ENCODE measurements at places on chromosomes 6 and 20.

DNA sequence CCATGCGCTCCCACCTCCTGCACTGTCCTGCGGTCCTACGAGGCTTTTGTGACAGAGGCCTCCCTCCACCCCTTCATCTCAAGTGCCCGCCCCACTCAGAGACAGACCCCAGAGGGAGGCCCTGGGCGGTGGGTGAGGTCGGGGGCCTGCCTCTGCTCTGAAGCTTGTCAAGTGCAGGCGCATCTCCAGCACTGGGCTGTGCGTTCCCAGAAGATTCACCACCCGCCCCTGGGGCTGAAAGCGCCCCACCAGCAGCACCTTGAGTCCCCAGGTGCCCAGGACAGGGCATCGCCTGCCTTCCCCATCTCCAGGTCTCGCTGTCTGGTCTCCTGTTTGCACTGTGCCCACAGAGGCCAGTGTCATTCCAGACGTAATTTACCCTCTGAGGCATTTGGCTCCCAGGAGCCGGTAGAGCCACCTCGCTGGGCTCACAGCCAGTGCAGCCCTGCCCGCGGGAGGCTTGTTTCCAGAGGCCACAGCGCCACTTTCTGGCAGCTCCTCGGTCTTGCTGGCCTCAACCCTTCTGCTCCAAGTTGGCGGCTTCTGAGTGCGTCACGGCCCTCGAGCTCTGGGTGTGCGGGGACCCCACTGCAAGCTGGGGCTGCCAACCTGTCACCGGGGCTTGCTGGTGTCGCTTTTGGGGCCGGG is 191.1 kb downstream of the TAF4 start:
- DNase-seq, result no peak

GRCh38 chr6:23370051-23370450 is 756.0 kb upstream of the NRSN1 start:
- no peak for DNase-seq

DNA sequence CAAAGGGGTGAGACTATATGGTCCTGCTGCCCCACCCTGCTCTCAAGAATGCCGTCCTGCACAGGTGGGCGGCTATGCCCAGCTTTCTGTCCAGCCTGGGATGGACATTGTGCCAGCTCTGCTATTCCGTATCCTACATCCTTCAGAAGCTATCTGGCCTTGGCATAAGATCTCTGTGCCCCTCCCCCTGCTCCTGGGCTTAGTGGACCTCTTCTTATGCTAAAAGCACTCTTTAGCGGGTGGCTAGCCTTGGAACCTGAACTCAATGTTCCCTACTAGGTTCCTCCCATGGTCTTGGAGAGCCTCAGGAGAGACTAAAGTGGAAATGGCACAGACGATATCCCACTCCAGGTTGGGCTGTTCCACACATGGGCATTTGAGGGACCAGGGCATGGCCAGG is 22.5 kb downstream of the SCUBE3 start:
- no peak for DNase-seq

GRCh38 chr6:105680131-105680530 is 277.2 kb upstream of the PREP start:
- no peak for DNase-seq

DNA sequence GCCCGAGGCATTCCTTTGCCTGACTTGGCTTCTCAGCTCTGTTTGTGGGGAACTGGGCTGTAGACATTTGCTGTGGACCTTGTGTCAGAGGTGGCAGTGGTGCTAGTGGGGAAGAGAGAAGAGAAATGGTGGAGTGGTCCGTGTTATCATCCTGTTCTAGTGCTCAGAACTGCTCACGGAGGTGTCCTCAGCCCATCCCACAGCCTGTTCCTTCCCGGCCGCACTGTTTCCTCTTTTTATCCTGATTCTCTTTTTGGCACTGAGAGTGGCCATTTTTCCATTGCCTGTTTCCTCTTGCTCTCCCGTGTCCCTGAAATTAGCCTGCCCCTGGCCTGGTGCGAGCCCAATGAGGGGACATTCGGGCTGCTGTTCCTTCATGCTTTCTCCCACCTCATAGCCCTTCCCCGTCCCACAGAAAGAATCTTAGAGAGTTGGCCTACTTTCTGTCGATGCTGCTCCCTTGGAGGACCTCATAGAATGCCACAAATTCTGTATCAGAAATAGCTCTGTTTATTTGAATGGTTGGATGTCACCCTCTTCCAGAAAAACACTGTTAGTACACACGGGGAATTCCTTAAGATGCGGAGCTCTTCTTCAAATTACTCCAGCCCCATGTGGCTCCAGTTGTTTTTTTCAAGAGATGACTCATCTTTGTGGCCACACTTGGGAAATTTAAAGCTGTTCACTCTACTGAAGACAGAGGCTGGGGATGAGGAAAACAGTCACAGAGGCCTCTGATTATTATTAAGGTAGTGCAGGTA is 26.1 kb downstream of the FARS2 start:
- DNase-seq, result no peak

DNA sequence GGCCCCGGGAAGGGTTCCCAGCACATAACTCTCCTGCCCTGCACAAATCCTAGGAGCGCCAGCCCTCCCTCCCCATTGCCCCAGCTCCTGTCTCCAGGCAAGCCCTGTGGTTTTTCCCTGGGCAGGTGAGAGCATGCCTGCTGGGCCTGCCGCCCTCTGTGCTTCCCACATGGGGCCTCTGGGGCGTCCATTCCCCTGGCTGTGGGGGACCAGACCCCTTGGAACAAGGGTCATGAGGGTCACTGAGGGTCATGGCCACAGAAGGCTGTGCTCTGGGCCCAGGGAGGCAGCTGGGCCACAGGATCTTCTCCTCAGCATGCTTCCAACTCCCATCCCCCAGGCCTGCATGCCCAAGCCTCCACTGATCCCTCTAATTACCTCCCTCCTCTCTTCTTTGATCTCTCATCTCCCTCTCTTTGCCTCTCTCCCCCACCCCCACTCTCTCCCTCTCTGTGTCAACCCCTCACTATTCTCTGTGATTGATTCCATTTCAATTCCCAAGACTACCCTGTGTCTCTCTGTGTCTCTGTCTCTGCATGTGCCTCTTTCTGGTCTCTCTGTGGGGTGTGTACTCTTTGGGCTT is 6.1 kb downstream of the MDFI start:
- no peak for DNase-seq

GRCh38 chr20:63005365-63005861 is 1.4 kb downstream of the BHLHE23 start:
- DNase-seq, result no peak

- no peak for DNase-seq
Measured at GRCh38 chr6:165835410-165835851, 172.4 kb upstream of the PDE10A start.

GRCh38 chr20:10758446-10758845 is 84.6 kb upstream of the JAG1 start:
- DNase-seq, result no peak

DNA sequence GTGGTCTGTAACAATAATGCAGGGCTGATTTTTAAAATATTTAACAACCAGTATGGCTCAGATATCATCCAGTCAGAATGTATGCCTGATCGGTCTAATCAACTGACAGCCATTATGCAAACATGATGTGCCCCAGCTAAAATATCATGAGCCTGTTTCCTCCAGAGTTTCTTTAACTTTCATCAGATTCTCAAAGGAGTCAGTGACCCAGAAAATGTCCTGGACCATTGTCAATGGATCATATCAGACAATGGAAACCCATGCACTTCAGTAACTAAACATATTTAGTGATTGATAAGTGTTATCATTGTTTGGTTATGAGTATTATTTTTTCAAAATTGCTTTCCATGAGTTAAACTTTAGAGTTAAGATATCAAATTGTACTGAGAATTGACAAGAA is 173.5 kb downstream of the LMBRD1 start:
- no peak for DNase-seq

DNA sequence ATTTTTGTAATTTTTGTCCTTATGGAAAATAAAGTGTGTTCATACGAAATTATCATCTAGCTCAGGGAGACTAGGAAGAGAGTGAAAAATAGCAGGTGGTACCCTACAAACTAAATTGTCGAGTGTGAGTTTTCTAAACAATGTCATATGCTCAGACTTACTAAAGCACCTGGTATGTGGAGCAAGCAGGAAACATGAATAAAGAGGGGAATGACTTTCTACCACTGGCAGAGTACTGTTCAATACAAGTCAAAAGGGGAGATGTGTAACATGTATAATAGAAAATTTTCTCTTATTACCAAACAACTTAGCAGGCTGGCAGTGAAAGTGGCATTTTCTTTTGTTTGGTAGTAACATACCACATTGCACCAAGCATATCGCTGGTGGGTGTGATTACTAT is 36.1 kb downstream of the CTNNBL1 start:
- DNase-seq, result no peak

DNA sequence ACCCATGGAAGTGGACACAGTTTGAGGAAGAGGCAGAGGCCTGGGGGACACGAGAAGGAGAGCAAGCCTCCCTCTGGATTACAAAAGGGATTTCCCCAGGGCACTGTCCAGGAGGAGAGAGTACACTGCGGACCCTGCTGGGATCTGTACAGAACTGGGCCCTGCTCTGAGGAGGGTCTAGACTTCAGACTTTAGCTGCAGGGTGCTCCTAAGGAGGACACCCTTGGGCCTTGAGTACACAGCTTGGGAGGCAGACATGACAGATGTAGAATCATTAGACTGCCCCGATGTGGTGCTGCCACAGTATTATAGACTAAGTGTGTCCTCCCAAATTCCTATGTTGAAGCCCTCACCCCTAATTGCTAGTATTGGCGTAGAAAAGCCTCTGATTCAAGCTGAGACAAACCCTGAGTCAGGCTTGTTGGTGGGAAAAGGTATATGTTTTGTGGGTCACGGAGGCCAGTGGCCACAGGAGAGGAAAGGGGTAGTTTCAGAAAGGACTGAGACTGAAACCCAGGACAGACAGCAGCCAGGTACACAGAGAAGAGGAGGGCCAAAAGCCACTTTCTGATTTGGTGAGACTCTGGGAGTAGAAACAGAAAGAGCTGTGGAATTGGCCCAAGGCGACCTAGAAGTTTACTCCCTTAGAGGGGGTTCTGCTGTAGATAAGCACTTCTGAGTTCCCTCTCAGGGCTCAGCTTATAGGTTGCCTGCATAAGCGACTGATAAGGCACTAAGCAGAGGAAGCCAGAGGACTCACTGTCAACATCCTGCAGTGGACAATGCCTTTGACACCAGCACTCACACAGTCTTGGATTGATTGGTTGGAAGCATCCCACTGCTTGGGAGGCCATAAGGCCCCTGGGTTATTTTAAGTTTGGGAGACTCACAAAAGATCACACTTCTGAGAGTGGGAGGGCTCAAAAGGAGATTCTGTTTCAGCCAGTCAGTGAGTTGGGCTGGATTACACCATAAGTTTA is 16.5 kb upstream of the SH3BGRL2 start:
- DNase-seq, result no peak

DNA sequence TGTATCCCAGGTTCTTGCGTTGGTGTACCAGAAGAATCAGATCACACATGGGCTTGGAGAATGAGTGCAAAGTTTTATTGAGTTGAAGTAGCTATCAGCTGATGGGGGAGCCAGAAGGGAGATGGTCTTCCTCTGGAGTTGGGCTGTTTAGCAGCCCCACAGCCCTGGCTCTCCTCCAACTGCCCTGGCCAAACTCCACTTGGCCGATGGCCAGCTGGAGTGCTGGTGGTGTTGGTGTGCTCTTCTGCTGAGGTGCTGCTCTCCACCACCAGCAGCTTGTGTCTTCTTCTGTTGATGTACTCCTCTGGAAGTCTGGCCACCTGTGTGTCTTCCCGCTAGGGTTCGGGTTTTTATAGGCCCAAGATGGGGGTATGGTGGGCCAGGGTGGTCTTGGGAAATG is 172.8 kb downstream of the TINAG start:
- DNase-seq, result no peak

DNA sequence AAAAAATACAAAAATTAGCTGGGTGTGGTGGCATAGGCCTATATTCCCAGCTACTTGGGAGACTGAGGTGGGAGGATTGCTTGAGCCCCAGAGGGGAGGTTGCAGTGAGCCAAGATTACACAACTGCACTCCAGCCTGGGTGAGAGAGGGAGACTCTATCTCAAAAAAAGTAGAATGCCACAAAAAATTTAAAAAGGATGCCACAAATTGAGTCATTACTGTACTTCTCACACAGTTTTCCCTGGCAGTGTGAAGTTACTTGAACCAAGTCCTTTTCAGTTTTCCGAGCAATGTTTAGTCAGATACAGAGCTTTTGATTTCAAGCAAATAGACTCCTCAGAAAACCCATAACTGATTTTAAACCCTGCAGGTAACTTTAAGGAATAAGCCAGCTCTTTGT is 53.3 kb downstream of the TNFRSF21 start:
- DNase-seq, result no peak

DNA sequence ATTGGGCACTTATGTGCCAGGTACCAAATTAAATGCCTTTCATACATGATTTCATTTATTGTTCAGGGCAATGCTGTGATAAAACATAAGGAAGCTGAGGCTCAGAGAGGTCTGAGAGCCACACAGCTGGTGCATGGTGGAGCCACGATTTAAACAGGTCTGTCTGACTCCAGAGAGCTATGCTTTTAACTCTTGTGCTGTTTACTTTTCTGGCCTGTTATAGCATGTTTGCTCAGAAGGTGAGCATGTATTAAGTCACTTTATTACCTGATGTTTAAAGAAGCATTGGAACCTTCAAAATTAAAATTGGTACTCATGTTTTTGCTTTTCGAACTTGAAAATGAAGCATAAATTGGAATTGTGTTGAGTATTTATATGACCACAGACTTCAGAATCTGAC is 26.8 kb downstream of the MCM8 start:
- DNase-seq, result no peak

DNA sequence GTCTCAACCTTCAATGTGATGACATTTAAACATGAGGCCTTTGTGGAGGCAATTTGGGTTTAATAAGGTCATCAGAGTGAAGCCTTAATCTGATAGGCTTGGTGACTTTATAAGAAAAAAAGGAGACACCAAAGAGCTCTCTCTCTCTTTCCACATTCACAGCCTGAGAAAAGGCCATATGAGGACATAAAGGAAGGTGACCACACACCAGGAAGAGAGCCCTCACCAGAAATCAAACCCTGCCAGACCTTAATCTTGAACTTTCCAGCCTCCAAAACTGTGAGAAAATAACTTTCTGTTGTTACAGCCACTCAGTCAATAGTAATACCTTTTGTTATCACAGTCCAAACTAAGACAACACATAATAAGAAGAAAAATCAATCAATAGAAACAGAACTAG is 47.7 kb downstream of the COL12A1 start:
- no peak for DNase-seq

GRCh38 chr6:136791296-136792094 is 782 bp downstream of the MAP3K5 start:
- peak; percentile 37 for DNase-seq

GRCh38 chr20:16759181-16759563 is 11.0 kb downstream of the OTOR start:
- no peak for DNase-seq

GRCh38 chr6:157516319-157517026 is 135.5 kb downstream of the ZDHHC14 start:
- no peak for DNase-seq

GRCh38 chr6:127547215-127547614 is 28.1 kb upstream of the MTCL3 start:
- no peak for DNase-seq

DNA sequence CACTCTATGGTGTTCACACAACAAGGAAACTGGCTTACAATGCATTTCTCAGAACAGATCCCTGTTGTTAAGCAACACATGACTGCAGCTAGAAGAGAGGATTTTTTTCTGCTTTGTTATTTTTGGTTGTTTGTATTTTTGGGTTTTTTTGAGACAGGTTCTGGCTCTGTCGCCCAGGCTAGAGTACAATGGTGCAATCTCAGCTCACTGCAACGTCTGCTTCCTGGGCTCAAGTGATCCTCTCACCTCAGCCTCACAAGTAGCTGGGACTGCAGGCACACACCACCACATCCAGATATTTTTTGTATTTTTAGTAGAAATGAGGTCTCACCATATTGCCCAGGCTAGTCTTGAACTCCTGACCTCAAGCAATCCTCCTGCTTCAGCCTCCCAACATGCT is 12.7 kb downstream of the CD24 start:
- no peak for DNase-seq
